NCI-H2227 treated with DMSO at 0.1 percent for 48 hours (cell line): ENCODE measurements at places on chromosomes 1 and 21.

DNA sequence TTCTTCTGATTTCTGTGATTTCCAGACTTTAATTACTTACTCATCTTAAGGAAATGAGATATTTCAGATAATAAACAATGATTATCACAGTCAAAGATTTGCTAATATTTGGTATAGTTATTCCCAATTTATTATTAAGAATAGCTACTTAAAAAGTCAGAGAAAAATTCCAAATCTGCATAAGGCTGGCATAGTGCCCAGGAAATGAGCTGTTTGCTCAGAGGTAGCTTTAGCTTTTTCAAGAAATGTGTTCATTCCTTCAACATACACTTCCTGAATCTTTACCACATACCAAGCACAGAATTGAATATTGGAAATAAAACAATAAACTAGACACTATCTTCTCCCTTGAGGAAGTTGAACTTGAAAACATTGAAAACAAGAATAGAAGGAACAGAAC, 44.3 kb upstream of the KCNK1 start:
- DNase-seq, result no peak

DNA sequence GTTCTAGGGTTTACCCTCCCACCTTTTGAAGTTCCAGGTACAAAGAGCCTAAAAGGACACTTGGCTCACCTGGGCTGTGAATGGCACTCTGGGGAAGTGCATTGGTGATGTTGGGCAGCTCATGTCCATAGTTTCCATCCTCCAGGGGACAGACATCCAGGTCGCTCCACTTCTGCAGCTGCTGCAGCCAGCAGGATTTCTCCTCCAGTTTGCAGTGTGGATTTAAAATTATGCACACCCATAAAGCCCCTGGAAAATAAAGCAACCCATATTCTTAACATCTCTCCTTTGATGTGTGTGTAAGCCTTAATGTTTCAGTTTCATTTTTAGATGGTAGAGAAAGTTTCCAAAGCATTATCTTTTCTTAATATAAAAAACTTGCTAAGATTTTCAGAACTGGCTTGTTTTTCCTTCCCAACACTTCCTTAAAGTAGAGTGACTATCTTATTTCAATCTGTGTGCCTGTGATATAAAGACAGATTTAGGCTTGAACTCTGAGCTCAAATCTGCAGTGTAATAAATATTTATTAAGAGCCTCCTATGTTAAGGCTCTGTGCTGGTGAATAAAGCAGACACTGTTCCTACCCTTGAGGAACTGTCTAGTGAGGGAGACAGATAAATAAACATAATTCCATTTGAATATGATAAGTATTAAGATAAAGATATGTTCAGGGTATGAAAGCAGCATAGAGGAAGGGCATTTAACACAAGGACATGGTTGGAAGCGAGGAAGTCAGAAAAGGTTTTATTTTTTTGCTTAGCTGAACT, 39.1 kb downstream of the UROD start:
- no peak for DNase-seq

- DNase-seq, result peak; percentile 81
These were observed 15.4 kb downstream of the EFNA3 start for GRCh38 chr1:155093911-155094621.

- no peak for DNase-seq
These were observed 61.4 kb upstream of the HMCN1 start for GRCh38 chr1:185672719-185673360.

- DNase-seq, result no peak
These were observed 23.0 kb upstream of the GUCA2B start for GRCh38 chr1:42130061-42130660.

GRCh38 chr1:225662155-225662554, 9.2 kb upstream of the ENAH start:
- no peak for DNase-seq

GRCh38 chr1:93123201-93123783, 44.2 kb downstream of the MTF2 start:
- DNase-seq, result no peak

GRCh38 chr1:222161676-222162075, 386.2 kb downstream of the HHIPL2 start:
- no peak for DNase-seq

DNA sequence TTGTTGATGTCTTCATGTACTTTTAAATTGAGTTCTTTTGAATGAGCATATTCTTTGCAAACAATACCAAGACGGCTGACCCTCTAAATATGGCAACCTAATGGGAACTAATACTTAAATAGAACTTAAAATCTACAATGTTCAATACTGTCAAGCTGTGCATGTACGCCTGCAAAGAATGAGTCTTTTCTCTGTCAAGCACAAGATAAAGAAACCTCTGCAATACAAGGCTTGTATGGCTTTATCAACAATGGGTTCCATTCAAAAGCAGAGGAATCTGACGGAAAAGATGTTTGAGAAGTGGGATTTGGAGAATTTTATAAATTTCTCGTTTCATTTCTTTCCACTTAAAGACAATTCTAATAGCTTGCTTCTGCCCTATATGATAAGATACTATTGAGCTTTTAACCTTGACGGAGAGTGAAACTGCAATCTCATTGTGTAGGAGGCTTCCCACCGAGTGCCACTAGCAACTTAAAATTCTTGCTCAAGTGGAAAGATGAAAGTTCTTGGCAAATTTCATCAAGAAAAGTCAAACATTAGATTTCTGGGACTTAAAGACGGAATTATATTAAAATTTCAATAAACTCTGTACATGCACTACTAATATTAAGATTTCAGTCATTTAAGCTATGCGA, 119.8 kb downstream of the RGS21 start:
- DNase-seq, result no peak

DNA sequence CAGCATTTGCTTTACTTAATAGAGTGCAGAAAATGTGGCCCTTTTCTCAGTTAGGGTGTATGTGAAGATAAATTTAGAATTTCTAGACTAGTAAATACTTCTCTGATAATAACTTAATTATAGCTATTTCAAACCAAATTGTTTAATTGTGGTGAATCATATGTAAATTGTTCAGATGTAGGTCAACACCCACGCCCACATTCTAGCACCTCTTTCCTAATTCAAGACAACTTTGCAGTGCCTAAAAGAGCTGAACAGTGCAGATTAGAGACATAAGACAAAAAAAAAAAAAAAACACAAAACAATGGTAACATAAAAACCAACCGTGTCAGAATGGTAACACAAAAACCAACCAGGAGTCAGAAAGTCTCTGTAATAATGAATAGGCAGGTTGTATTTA, 758.3 kb downstream of the USP25 start:
- DNase-seq, result no peak

- DNase-seq, result peak; percentile 74
These were observed at the start of gene BEND5 for GRCh38 chr1:48776393-48777218. Gene BEND5, minus strand, starts transcription at chr1:48776891. Its CDS starts 60 bp downstream, at chr1:48776831.

DNA sequence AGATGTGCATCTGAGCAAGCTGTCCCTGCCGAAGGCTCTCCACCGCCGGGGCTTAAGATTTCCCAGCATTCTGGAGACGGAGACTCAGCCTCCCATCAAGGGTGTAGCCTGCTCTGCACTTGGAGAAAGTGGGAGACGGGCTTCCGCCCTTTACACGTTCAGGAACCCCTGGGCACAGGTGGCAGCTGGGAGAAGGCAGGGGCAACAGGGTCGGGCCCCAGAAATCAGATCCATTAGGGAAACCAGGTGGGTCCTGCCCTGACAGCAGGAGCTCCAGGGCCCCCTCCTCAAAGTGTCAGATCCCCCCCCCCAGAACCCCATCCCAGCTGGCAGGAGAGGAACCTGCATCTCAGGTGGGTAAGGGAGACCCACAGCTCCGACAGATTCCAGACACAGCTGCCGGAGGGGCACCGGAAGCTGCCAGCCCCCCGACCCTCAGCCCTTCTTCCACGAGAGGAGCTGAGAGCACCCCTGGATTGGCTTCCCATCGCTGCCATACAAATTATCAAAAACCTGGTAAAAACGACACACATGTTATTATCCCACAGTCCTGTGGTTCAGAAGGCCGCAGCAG, 236.6 kb downstream of the NPHP4 start:
- no peak for DNase-seq

GRCh38 chr1:16155537-16156410, at the start of gene EPHA2:
Gene EPHA2, minus strand, starts transcription at chr1:16156069. Its CDS starts 137 bp downstream, at chr1:16155932.
- peak; percentile 10 for DNase-seq

GRCh38 chr1:45796946-45797345, 6.5 kb upstream of the MAST2 start:
- DNase-seq, result no peak

- DNase-seq, result no peak
These were observed 704 bp downstream of the S100A16 start for GRCh38 chr1:153612111-153612754.

DNA sequence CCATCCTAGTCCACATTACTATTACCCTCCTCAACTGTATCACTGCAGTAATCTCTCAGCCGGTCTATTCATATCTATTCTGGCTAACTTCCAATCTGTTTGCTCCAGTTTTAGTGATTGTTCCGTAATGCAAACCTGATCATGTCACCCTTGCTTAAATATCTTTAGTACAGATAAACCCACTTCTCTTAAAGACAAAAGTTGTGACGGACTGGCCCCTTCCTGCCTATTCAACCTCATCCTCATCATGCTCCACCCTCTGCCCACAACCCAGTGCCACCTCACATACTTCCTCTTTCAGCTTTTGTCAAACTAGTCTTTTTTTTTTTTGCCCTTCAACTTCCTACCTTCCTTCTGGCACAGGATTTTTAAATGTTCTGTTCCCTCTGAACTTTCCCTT, 2.8 kb upstream of the C1orf162 start:
- DNase-seq, result no peak

GRCh38 chr1:69982992-69983391, 222.4 kb downstream of the LRRC40 start:
- DNase-seq, result no peak

DNA sequence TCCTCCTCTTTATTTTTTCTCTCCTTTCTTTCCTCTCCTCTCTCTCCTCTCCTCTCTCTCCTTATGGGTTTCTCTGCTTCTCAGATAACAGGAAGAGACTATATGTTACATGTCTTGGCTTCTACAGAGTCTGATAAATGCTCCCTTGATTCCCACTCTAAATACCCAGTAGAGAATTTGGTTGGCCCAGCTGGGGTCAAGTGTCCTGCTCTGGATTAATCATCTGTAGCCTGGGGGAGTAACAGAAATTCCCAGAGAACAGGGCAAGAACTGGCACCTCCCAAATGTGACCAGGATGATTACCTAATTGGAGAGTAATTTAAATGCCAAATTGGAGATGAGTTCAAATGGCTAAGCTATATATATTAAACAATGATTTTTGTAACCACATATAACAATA, 146.1 kb upstream of the LMO4 start:
- no peak for DNase-seq

DNA sequence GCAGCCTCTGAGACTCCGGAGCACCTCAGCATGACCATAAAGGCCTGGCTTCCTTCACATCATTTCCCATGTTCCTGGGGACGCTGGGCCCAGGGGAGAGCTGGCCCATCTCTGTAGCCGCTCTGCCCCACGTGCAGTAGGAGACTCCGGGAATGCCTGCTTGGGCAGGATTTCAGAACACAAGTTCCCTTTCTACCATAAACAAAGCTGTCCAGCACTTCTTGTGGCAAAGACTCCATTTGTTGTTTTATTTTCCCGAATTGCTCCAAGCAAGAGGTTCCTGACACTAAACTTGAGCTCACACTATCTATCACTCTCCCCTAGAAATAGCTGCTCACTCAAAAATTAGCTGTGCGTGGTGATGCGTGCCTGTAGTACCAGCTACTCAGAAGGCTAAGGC, 21.9 kb downstream of the CHD5 start:
- DNase-seq, result no peak

- DNase-seq, result no peak
These were observed 25.5 kb downstream of the CDC14A start for GRCh38 chr1:100377590-100378361.

- no peak for DNase-seq
These were observed 19.7 kb downstream of the SDE2 start for GRCh38 chr1:225979421-225979820.

DNA sequence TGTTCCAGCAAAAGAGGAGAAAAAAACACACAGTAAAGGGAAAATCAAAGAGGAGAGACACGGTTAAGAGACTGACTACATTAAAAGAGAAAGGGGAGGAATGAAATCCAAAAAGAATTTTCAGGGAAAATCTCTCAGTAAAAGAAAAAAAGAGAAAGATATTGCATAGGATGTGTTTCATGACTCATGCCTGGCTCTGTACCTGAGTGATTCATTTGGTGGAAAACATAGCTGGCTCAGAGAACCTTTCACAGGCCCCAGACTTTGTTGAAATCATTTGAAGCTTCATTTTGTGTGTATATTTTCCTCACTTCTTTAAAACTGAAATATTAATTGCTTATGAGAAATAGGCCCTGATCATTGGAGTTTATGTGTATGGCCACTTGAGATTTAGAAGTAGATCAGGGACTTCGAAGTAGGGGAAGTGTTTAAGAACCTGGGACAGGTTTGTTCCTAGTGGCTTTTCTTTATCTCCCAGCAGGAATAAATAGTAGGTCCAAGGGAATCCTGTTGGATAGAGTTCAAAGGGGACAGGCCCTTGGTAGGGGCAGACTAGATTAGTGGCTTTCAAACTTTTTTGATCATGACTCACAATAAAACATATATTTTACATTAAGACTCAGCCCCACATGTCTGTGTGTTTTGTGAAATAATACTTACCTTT, 239.1 kb upstream of the SGIP1 start:
- DNase-seq, result no peak

DNA sequence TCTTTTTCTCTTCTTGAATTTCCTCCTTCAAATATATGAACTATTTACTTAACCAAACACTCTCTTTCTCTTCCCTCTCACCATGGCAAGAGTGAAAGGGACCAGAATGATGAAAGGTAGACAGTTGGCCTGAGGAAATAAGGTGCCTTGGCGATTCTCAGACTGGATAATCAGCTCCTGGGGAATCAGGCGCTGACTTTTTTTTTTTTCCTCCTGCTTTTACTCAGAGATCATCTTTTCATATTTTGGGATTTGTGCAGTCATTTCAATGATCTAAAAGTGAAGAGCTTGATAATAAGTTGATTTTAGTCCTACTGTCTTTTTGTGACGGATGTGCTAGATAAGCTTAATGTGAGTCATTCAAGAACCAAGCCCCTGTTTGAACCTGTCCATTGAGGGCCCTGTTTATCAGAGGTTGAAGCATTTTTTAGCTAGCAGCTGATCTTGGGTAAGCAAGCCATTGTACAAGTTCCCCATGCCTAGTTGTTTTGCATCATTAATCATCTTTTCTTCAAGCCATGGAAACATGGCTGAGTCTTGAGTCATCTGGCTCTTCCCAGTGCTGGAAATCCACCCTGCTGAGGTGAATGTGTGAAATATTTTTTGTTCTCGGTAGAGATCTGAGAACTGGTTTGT, 40.8 kb downstream of the ITSN1 start:
- DNase-seq, result no peak

GRCh38 chr1:202892501-202892900, 3.6 kb upstream of the RABIF start:
- DNase-seq, result no peak

- DNase-seq, result peak; percentile 68
These were observed 7.3 kb downstream of the GLMN start for GRCh38 chr1:92291372-92291999.

DNA sequence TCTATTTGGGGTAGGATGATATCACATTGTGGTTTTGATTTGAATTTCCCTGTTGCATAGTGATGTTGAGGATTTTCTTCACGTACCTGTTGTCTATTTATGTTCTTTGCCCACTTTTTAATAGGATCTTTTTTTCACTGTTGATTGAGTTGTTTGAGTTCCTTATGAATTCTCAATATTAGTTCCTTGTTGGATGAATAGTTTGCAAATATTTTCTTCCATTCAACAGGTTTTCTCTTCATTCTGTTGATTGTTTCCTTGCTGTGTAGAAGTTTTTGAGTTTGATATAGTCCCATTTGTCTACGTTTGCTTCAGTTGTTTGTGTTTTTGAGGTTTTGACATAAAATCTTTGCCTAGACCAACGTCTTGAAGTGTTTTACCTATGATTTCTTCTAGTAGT, 369.5 kb upstream of the CAMK1G start:
- DNase-seq, result no peak

GRCh38 chr1:100452641-100453040, 85.3 kb upstream of the GPR88 start:
- no peak for DNase-seq
